ENCODE measurements at places on chromosomes 11 and 22. TPM values are rescaled to one million over a fixed set of nuclear protein-coding genes. Genes with fewer than 3 reads are reported as not detected.
A peak's percentile ranks its signal among the peaks of the same experiment; 100 is the strongest.

- no peak for DNase-seq
Measured at GRCh38 chr11:2924381-2924780, 4.8 kb downstream of the PHLDA2 start.

- no peak for DNase-seq
Measured at GRCh38 chr22:22210889-22211833, 33.4 kb upstream of the VPREB1 start.

DNA sequence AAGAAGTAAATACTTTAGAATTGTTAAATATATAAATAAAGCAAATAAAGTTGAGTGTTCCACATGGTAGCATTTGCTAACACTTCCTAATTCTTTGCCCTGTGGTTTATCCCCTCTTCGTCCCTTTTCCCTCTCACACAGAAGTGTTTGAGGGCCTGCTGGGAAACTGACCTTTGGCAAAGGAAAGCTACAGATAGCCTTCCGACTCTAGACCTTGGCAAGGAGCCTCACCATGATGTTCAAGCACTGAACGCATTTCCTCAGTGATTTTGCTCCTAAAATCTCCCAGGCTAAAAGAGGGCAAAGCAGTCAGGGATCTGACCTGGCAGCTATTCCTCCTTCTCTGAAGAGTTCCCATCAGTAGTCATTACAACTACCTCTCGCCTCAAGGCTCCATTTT, 52.5 kb upstream of the HORMAD2 start:
- no peak for DNase-seq

DNA sequence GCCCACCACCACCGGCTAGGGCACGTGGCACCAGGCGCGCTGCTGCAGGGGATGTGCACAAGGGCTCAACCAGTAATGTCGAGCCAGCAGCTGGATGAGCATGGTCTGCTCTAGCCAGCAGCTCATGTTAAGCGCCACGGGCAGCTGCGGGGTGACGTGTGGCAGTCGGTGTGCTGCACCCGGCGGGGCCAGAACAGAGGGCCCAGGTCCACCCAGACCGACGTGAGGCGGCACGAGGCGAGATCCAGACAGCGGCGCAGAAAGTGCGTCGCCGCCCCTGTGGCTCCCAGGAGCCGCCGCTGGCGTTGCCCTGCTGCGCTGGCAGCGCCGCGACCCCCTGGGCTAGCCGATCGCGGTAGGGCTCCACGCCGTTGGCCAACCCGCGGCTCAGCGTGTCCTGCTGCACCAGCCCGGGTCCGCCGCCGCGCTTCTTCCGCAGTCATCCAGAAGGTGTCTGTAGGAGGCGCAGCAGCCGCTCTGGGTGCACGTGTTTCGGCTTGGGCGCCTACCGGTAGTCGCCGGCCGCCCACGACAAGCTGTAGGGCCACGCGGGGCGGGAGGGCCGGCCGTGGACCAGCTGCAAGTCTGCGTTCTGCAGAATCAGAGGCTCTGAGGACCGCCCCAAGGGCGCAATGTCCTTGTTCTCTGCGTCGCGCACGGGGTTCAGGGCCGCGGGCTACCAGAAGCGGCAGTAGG, 4.6 kb upstream of the GALR3 start:
- peak; percentile 78 for DNase-seq

DNA sequence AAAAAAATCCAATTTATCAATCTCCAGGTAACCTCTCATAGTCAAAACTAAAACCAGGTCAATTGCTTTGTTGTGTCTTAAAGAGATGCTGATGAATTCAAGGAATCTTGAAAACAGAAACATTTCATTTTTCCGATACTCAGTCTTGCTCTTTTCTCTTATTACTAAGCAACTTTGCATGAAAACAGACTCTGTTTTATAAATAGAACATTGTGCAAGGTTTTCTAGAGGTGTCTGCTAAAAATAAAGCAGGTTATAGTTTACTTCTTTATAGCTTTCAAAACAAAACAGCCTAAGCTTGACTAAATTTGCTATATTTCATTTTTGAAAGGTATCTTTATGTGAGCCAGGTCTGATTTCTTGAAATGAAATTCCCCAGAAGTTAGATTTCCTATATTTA, 109.3 kb downstream of the ARL14EP start:
- DNase-seq, result no peak

The ENTHD1 gene
- total RNA-seq, result 0.21 TPM

GRCh38 chr22:46695346-46696228, 42.5 kb downstream of the CERK start:
- no peak for DNase-seq

The HIRA gene
- 67.0 TPM for total RNA-seq

GRCh38 chr11:63567044-63567840, 4.1 kb upstream of the PLAAT2 start:
- peak; percentile 85 for DNase-seq

GRCh38 chr11:38043060-38043459, 1445.0 kb upstream of the RAG2 start:
- DNase-seq, result no peak

DNA sequence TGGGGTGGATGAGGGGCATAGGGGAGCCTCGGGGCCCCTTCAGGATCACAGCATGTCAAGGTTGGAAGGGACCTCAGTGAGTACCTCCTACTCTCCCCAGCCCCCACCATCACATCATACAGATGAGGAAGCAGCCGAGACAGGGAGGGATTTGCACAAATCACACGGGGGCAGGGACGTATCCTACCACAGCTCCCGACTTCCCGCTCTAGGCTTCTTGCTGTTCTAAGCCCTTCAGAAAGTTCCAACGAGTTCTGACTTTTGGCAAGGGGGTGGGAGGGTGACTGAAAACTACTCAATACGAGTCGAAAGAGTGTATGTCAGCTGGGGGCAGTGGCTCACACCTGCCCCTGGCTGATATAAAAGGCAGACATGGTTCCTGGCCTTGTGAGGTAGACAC, 4.7 kb upstream of the RAD9A start:
- no peak for DNase-seq

The ALDH3B1 gene
- total RNA-seq, result not detected

DNA sequence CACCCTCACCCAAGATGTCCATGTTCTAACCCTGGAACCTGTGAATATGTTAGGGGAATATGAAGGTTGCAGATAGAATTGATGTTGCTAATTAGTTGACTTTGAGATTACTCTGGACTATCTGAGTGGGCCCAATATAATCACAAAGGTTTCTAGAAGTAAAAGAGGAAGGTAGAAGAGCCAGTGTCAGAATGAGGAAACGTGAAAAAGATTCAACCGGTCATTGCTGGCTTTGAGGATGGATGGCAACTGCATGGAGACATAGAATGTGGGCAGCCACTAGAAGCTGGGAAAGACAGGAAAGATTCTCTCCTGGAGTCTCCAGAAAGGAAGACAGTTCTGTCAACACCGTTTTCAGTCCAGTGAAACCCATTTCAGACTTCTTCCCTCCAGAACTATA, 86.6 kb downstream of the CLPB start:
- no peak for DNase-seq

DNA sequence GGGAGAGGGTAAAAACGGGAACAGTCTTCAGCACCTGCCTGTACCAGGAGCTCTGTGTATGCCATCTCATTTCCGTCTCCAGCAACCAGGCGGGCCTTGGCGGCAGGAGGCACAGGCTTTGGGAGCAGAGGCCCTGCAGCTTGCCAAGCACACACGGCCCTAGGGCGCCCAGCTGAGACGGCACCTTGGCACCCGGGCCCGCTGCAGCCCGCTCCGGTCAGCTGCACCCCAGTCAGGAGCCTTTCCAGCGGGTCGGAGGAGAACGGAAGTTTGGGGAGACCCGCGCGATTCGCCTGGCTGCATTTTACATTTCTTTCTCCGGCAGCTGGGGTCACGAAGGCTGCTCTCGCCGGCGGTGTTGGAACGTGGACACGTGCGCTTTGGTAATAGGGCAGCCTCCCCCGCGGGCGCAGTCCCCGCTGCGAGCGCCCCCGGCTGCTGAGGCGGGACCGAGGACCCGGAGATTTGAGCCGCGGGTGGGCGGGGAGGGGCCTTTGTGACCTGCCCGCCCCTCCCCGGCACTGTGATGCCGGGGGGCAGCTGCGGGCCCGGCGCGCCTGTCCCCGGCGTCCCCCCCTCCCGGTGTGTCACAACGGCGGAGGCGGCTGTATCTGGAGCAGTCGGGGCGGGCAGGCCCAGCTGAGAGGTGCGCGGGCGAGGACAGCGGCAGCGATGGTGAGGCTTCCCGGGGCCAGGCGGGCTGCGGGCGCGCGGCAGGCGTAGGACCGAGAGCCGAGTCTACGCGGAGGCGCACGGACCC, at the start of gene TUBA8:
Gene TUBA8, plus strand, starts transcription at position 616 of the 760 bp plus-strand sequence. Its CDS starts 57 bp downstream, at position 673.
- DNase-seq, result no peak

The DBX1 gene
- not detected for total RNA-seq

The F2 gene
- total RNA-seq, result not detected

GRCh38 chr11:76837696-76838677, 22.7 kb upstream of the ACER3 start:
- no peak for DNase-seq

The FOSL1 gene
- total RNA-seq, result 2.7 TPM

- DNase-seq, result no peak
Measured at GRCh38 chr11:63920126-63920938, 3.4 kb upstream of the RCOR2 start.

GRCh38 chr11:4891996-4892640, 10.4 kb downstream of the OR51T1 start:
- no peak for DNase-seq
